ENCODE measurements at places on chromosomes 7 and 10.

GRCh38 chr10:63515002-63515763, 6.0 kb upstream of the REEP3 start:
- DNase-seq = no peak

GRCh38 chr7:25124465-25125136, 459 bp downstream of the CYCS start:
- no peak for DNase-seq

DNA sequence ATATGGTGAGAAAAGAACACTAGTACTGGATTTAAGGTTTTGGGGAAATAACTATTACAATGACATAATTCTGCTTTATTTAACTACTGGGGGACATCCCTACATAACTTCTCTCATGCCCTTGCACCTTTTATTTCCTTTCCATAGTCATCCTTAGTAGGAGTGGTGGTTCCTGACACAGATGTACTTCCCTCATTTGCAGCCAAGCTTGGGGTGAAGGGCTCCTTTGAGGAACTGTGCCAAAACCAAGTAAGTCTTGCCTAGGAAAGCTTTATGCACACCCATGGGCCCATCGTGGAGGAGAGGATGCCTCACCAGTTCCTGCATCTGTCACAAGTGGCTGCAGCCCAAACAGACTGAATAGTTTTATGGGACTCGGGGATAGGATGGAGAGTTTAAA, 20.6 kb downstream of the ZDHHC6 start:
- DNase-seq = no peak

GRCh38 chr10:10911035-10911434, 106.6 kb upstream of the CELF2 start:
- DNase-seq = no peak

GRCh38 chr7:128876586-128876977, 13.9 kb downstream of the ATP6V1F start:
- no peak for DNase-seq

GRCh38 chr7:87170828-87171227, 18.6 kb downstream of the DMTF1 start:
- DNase-seq = no peak

GRCh38 chr10:96324447-96324846, 20.2 kb downstream of the DNTT start:
- DNase-seq = no peak

DNA sequence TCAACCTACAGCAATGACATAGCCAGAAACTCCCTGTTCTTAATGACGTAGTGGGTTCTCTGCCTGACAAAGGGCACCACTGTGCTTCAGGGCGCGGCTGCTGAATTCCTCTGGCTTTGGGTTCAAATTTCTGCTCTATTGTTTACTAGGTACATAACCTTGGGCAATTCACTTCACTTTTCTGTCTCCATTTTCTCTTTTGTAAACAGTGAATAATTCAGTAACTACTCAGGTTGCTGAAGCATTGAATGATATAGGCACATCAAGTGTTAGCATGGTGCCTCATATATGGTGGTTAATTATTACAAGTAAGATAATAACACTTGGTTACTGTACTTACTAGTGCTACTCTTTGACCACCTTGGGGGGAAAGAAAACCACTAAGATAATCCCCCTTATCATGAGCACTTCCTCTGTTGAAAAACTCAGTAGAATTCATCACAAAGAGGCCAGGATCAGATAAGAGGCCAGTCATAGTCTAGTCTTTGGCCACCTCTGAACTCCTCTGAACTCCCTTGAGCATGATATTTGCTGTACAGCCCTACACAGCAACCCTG, 92.0 kb upstream of the AHR start:
- no peak for DNase-seq

All from cortex of kidney (tissue), 1 donor.